ENCODE measurements at places on chromosomes 5 and 9.

DNA sequence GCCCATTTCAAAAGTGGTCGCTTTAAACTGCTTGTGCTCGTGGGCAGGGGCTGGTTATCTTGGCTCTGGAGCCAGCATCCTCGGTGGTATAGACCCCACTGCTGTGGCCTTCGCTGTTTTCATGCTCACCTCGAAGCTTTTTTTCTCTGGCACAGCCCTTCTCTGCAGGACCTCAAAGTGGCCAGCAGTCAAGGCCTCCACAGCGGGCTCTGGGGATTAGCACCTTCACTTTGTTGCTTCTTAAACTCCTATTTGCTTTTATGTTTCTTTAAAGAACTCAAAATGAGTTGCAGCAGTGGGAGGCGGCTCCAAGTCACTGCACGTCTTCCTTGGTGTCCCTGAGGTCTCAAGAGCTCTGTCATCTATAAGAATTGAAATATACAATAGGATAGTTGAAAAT is 165.1 kb downstream of the CACNA1B start:
- DNase-seq: no peak

DNA sequence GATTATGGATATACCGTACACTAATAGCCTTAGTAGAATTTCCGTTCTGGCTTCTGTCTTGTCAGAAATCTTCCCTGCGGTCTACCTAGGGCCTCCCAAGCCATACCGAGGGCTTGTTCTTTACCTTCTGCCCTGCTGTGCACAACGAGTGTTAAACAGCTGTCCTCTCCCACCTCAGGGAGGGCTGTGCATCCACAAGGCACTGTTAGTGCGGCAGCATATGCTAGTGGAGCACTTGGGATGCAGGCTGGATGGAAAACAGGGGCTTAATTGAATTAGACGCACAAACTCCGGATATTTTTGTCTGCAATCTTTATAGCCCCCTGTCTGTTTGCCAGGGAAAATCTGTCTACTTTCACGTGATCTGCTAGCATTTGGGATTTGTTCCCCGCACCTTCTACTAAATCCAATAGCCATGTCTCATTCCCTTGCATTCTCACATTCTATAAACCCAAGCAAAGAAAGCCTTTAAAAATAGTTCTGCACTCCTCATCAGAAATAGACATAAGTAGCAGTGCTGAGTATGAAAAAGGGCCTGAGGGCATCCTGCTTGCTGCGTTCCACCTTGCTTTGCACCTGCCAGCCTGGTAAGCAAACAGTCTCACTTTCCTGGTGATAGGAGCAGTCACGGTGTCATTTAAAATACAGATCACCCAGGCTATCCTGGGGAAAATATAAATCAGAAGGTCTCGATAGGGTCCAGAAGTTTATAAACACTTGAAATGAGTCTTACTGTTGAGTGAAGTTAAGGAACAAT is 382.6 kb downstream of the RASEF start:
- no peak for DNase-seq

DNA sequence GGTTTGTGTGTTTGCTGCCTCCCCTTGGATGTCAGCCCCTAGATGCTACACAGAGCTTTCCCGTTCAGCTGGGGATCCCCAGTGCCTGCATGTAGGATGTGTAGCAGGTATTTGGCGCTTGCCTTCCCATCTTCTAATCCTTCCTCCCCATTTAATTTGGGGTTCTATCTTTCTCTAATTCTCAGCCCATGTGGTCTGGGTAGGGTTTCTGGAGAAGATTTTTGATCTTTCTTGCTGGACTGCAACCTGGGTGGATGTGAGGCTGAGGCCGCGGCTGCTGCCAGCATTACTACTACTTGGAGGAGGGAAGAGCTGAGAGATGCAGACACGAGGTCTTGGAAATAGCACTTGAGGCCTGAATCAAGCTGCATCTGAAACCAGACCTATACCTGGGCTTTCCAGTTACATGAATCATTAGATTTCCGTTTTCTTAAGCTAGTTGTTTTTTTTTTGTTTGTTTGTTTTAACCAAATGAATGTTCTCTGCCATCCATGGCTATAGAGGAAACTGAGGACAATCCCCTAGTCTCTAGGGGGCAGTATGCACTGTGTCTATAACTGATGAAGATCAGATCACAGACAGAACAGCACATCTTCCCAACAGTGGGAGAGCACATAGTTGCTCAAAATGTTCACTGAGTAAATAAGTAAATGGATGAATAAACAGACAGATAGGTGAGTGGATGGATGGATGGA is 178.6 kb downstream of the FGF18 start:
- no peak for DNase-seq

DNA sequence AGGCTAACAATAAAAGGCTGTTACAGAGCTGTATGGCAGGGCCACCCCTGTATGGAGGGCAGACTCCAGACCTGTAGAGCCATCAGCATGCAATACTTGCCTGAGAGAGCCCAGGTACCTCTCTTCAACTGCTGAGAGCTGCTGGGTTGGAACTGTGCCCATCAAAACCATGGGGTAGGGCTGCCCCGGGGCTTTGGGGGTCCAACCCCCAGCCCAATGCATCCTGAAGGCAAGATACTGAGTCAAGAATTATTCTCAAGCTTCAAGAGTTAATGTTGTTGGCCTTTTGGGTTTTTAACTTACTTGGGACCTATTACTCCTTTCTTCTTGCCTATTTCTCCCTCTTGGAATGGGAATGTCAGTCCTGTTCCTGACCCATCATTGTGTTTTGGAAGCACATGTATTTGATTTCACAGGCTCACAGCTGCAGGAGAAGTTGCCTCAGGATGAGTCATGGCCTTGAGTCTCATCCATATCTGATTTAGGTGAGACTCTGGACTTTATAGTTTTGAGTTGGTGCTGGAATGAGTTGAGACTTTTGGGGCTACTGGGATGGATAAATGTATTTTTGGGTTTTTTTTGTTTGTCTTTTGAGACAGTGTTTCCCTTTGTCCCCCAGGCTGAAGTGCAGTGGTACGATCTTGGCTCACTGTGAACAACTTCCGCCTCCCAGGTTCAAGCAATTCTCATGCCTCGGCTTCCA is 21.0 kb upstream of the CDK7 start:
- DNase-seq: no peak

GRCh38 chr5:151569132-151570046 is 21.7 kb downstream of the FAT2 start:
- no peak for DNase-seq

DNA sequence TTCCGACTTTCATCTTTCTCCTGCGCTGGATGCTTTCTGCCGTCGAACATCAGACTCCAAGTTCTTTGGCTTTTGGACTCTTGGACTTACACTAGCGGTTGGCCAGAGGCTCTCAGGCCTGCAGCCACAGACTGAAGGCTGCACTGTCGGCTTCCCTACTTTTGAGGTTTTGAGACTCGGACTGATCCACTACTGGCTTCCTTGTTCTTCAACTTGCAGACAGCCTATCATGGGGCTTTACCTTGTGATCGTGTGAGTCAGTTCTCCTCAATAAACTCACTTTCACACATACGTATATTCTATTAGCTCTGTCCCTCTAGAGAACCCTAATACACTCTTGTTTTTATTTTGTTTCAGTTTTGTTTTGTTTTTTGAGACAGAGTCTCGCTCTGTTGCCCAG is 10.3 kb downstream of the FKBP15 start:
- no peak for DNase-seq

Data from NCI-H187 (cell line).